ENCODE measurements at places on chromosomes 3 and 15.

- no peak for DNase-seq
These were observed 72.2 kb downstream of the DZIP3 start for GRCh38 chr3:108661699-108662098.

- DNase-seq: peak; percentile 22
These were observed 1.0 kb downstream of the PRKCD start for GRCh38 chr3:53161820-53162671.

- peak; percentile 78 for DNase-seq
These were observed 37.7 kb upstream of the FGD5 start for GRCh38 chr3:14780927-14781507.

DNA sequence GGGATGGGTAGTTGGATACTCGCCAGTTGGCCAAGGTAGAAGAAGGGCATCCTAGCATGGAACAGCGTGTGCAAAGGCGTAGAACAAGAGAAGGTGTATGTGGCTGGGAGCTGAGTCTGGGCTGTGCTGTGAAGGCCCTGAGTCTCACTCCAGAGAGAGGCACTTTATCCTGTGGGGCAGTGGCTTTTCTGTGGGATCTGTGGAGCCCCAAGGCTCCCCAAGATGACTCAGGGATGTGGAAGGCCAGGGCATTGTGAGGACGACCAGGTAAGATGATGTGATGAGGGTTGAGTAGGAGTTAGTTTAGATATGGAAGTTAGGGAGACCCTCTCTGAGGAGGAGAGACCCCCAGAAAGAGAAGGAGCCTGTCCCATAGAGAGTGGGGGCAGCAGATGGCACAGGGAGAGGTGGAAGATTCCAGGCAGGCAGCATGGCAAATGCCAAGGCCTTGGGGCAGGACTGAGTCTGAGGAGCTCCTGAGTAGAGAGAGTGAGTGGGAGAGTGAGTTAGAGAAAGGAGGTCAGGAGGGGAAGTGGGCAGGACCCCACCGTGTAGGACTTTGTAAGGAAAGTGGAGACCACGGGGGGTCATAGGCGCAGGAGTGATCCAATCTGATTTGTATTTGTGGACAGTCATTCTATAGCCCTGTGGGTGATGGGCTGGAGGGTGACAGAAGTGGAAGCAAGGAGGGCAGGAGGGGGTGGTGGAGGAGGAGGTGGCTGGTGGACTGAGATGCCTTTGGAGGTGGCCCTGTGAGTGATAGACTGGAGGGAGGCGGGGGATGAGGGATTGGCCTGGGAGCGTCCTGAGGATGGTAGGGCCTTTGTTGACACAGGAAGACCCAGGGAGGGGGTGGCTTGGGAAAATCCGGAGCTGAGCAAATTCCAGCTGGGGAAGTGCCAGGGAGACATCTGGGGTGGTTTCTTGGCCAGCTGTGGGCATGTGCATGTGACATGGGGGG, 50.3 kb downstream of the FBLN2 start:
- DNase-seq: no peak

GRCh38 chr3:49650637-49651036, 23.5 kb upstream of the APEH start:
- no peak for DNase-seq

- DNase-seq: peak; percentile 19
These were observed 539.0 kb downstream of the FGF12 start for GRCh38 chr3:192188218-192188835.

- DNase-seq: no peak
These were observed 62.7 kb upstream of the MFGE8 start for GRCh38 chr15:88975891-88976290.

DNA sequence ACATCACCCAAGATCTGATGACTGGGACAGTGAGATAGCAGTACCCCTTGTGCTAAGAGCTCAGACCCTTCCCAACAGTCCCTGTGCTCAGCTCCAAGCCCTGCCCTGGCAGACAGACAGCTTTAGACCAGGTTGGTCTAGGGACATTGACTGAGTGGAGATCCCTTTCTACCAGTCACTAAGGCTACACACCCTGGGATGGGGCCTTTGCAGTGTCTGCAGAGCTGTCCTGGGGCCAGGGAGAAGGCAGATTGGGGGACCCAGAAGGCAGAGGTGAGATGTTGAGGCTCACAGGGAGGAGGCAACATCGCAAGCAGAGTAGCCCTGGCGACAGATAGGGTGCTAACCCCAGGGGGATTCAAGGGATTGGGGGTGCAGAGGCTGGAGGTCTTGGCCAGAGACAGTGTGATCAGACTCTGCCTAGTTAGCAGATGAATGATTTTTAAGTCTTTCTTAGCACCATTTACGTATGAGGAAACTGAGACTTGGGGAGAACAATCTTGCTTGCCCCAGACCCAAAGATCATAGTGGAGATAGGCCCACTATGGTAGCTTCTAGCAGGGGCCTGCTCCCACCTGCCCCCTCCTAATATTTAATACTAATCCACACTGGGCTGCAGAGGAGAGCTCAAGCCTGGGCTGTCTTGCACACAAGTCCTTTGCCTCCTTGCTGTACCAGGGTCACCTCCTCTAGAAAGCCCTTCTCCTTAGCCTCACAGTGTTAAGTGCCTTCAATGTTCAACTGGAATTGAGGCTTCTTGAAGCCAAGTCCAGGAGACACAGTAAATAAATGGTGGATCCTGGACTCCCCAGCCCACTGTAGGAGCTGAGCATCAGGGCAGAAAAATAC, 32.6 kb downstream of the HMCES start:
- no peak for DNase-seq

DNA sequence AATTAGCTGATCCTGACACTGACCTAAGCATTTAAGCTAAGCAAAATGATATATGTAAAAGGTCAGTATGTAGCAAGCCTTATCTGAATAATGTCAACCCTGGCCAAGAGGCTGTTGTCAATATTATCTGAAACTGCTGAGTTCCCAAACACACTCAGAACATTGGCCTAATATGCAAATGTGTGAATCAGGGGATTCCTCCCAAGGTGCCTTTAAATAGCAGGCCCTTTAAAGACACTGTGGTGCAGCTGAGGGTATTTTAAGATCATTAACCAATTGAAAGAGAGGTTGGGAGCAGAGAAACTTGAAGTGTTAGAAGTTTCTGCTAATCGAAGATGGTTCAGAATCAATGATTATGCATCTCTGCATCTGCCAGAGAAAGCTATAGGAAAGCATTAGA, 207.0 kb downstream of the NTRK3 start:
- DNase-seq: no peak

GRCh38 chr3:58459160-58459559, 25.5 kb upstream of the PDHB start:
- no peak for DNase-seq

All from HuH-7.5 (cell line).